ENCODE measurements at places on chromosomes 1 and 21.
A peak's percentile ranks its signal among the peaks of the same experiment; 100 is the strongest.

GRCh38 chr21:33067457-33067856 lies 2.5 kb upstream of the OLIG1 start:
- no peak for DNase-seq

- no peak for DNase-seq
Observed at GRCh38 chr1:231727171-231727570, 100.6 kb downstream of the DISC1 start.

DNA sequence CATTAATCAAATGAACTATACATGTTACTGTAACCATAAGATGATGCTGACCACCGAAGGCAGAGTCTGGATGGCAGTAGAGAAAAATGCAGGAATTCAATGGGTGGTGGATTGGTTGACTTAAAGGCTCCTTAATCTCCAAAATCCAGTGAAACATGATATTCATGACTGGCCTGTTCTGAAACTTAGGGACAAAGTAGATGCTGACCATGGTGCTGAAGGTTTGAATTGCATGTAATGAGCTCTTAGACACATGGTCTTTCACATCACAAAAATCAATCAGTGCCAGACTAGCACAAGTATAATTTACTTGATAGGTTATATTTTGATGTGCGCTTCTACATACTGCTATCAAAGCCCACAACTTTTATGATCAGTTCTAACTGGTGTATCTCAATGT lies 30.9 kb upstream of the NTMT2 start:
- no peak for DNase-seq

DNA sequence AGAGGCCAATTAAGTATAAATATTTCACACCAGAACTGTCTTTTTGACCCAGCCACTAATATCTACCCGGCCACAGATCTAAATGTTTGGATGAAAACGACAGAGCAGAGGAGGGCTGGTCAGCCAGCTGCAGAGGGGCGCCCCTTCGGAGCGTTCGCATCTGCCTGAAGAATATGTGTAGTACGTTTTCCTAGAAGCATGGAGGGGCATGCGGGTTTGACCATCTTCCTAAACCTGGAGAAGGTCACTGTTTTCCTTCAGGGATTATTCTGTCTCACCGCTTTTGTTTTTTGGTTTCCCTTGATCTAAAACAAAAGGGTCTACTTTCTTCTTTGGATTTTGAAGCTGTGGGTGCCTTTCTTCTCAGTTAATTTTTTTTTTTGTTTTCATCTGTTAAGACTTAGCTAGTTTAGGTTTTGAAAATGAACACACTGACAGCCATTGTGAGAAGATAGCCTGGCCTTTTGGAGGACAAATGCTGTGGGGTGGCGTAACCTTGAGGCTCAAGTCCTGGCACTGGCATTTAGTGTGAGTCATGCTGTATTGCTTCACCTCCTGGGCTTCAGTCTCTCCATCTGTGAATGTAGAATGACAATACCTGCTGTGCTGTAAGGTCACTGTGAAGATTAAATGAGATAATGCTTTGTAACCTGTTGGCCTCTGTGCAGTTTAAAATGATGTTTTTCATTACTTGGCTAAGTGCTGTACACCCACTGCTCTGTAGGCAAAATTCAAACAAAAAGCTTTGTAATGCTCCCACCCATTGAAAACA lies 74.1 kb upstream of the IRF2BP2 start:
- DNase-seq = no peak

DNA sequence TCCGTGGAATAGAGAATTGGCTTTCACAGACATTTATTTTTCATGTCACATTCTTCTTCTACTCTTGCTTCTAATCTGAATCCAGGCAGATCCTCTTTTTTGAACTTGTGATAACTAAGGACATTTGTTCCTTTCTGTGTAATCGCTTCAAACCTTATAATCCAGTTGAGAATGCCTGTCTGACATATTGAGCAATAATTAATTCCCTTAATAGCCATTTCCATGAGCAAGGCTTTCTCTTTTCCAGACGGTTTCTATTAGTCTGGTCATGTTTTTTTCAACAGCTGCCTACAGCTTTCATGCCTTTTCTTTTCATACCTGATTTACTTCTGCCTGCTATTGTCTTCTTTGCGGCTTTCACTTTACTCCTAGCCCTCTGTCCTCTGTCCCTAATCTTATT lies 163.4 kb downstream of the CYYR1 start:
- no peak for DNase-seq

GRCh38 chr21:31098576-31099005 lies 60.3 kb upstream of the KRTAP19-8 start:
- peak; percentile 35 for DNase-seq

DNA sequence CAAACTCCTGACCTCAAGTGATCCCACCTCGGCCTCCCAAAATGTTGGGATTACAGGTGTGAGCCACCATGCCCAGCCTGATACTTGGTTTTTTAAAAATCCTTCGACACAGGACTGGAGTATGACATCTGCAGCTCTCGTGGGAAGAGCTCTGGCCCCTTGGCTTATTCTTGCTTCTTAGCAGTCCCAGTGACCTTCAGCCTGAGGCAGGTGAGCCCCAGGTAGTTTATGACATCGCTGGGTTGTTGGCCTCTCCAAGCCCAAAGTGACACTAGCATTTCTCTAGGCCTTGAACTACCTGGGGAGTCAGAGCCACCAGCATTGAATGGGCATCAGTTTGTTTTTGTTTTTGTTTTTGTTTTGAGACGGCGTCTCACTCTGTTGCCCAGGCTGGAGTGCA lies 15.9 kb upstream of the IFNGR2 start:
- DNase-seq = no peak

- DNase-seq = no peak
Observed at GRCh38 chr21:30306884-30307283, 13.2 kb downstream of the KRTAP26-1 start.

- no peak for DNase-seq
Observed at GRCh38 chr1:198932351-198932991, 293.6 kb downstream of the PTPRC start.

Data from GM06990 (cell line).